ENCODE measurements at places on chromosomes 5 and 9.
A peak's percentile ranks its signal among the peaks of the same experiment; 100 is the strongest.

- no peak for DNase-seq
Observed at GRCh38 chr5:50415912-50416311, 25.2 kb downstream of the EMB start.

DNA sequence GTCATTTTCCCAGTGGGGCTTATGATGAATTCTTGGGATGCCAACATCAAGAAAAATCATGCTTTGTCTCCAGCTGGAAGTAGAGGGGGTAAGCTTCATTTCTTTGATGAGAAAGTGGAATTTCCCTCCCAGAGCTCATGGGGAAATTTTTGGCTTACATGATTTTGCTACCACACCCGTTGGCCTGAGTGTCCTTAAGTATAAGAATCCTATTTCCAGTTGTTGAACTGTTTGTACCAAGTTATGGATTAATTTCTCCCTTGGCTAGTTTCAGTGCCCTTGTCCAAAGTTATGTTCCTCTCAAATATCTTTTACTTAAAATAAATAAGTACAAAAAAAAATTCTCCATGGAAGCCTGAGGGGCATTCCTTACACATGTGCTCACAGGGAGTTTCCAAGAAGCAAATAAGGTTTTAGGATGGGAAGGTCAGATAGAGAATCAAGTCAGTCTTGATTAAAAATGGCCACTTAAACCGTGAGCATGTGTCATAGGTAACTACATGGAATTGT is 82.3 kb downstream of the PTCD2 start:
- no peak for DNase-seq

- DNase-seq, result no peak
Observed at GRCh38 chr5:6567835-6568234, 65.0 kb downstream of the NSUN2 start.

DNA sequence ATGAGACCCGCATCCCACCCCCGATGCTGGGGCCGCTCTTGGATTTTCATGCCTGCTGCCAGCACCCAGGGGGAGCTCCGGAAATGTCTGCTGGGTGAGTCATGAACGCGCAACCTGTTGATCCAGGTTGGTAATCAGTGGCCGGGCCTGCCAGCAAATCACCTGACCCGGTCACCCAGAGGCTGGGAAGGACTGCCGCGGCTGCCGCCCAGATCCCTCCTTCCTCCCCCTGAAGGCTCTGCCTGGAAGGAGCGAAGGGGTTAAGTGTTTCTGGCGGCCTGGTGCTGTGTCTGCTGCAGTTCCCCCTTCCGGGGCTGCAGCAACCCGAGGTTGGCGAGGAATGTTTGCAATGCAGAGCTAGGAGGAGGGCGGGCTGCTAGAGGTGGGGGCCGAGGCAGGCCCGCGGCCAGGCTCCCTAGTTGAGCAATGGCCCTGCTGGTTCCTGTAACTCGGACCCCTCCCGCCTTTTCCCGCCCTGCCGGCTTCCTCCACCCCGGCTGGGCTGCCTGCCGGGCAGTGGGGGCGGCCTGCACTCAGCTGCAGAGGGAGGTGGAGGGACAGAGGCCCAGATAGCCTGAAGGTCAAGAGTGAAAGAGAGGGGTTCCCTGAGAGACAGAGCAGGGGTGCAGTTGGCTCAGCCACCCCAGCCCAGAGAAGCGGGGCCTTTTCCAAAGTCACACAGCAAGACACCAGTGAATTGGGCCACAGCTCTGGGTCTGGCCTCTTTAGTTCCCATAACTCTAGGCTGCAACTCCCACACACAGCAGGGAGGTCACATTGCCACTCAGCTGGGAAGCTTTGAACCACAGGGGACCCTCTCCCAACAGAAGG is 156.3 kb upstream of the IER5L start:
- peak; percentile 54 for DNase-seq

DNA sequence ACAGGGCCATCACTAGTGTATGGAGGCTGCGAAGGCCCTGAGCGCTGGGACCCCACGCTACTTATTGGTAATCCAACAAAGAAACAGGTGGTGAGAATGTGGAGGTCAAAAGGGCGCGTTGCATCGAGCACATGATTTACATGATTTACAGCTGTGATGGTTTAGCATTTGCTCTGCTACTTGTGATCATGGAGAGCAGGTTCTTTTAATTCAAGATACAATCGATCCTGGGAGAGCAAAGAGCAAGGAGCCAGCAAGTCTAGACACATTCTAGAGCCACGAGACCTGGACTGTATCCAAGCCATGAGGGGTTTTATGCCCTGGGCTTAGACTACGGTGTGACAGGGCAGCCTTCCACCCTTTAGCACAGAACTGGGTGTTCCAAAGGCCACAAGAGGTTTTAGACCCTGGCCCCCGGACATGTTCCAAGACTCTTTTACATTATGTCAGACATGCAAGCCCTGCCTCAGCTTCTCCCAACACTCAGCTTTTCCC is 47.0 kb upstream of the CLK4 start:
- DNase-seq, result no peak
